ENCODE measurements at places on chromosomes 1 and 21. TPM values are rescaled to one million over a fixed set of nuclear protein-coding genes. Genes with fewer than 3 reads are reported as not detected.

GRCh38 chr1:175353066-175353465 lies 160.5 kb upstream of the KIAA0040 start:
- H3K27me3 ChIP-seq = no peaks in the 10 kb centered on the region
- no peaks in the 10 kb centered on the region for H3K36me3 ChIP-seq
- H3K4me1 ChIP-seq = no peaks in the 10 kb centered on the region
- DNase-seq = no peak
- no peak overlapping the region for H3K4me3 ChIP-seq

Gene UBXN10
- total RNA-seq = 7.8 TPM

Gene SAMSN1
- 21.5 TPM for total RNA-seq

Gene DLGAP3
- total RNA-seq = 0.18 TPM

GRCh38 chr1:111629190-111629954 lies 9.8 kb downstream of the RAP1A start:
- DNase-seq = no peak
- no peak overlapping the region for H3K4me3 ChIP-seq
- no peaks in the 10 kb centered on the region for H3K27me3 ChIP-seq

DNA sequence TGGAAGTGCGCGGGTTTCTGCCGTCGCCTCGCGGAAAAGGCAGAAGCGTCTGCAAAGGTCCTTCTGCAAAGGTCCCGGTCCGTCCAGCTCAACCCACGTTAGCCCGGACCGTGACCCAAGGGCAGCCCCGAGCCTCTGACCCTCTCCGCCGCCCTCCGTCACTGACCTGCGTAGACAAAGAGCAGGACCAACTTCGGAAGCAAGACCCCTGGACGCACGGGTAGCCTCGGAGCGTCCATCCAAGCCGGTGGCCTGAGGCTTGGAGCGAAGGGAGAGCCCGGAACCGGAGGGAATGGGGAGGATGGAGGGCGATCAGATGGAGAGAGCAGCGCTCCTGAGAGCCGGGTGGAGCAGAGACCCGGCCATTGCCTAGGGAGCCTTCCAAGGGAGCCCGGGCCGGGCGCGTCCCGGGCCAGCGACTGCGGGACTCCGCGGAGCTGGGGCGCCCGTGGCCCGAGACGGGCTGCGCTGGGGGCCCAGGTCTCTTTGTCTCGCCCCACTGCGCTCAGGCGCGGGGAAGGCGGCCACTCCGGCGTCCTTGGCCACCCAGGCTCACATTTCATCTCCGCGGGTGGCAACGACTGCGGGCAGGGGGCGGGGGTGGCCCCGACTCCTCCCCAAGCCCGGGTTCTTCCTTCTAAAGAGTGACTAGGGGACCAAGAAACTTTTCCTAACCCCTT lies at the start of gene CYYR1:
Gene CYYR1, minus strand, starts transcription at position 585 of the 680 bp plus-strand sequence. Its CDS starts 346 bp downstream, at position 239.
- H3K4me1 ChIP-seq = peaks cover 3% of the 10 kb centered on the region
- H3K36me3 ChIP-seq = no peaks in the 10 kb centered on the region
- H3K27me3 ChIP-seq = no peaks in the 10 kb centered on the region
- peak within 1 kb of the TSS; percentile 79 for H3K27ac ChIP-seq

Gene SLAMF7
- total RNA-seq = 7.9 TPM

DNA sequence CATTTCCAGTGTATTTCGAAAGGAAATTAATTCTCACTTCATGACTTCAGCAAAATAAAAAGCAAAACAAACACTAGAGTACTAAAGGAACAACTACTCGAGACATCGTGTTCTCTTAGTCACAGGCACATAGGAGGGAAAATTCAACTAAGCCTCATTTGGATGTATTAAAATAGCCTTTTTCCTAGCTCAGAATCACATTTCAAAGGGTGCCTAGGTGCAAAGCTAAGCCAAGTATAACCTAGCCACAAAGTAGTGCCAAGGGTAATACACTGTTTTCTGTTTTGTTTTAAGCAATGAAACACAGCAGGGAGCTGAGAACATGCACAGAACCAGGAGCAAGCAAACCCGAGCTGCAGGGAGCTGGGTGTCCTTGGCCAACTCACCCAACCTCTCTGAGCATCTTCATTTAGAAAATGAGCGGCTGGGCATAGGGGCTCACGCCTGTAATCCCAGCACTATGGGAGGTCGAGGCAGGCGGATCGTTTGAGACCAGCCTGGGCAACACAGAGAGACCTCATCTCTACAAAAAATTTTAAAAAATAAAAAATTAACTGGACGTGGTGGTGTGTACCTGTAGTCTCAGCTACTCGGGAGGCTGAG lies 26.6 kb upstream of the ACBD6 start:
- no peak overlapping the region for H3K4me3 ChIP-seq
- H3K27me3 ChIP-seq = no peaks in the 10 kb centered on the region
- peaks cover 47% of the 10 kb centered on the region for H3K4me1 ChIP-seq
- peak overlapping the region; percentile 78 for H3K27ac ChIP-seq
- no peaks in the 10 kb centered on the region for H3K36me3 ChIP-seq

GRCh38 chr1:7479571-7479970 lies 291.5 kb upstream of the VAMP3 start:
- no peaks in the 10 kb centered on the region for H3K27me3 ChIP-seq
- H3K4me1 ChIP-seq = peaks cover 25% of the 10 kb centered on the region
- no peaks in the 10 kb centered on the region for H3K36me3 ChIP-seq
- no peak overlapping the region for H3K27ac ChIP-seq
- DNase-seq = no peak

Gene CDC42BPA
- 40.3 TPM for total RNA-seq

GRCh38 chr1:193104502-193104906 lies 710 bp downstream of the GLRX2 start:
- peak; percentile 75 for DNase-seq
- peaks cover 20% of the 10 kb centered on the region for H3K4me1 ChIP-seq
- H3K27me3 ChIP-seq = no peaks in the 10 kb centered on the region

Gene SIKE1
- total RNA-seq = 34.3 TPM

Gene GJA5
- 44.5 TPM for total RNA-seq

- H3K4me3 ChIP-seq = no peak overlapping the region
- no peaks in the 10 kb centered on the region for H3K36me3 ChIP-seq
- H3K27me3 ChIP-seq = no peaks in the 10 kb centered on the region
- H3K4me1 ChIP-seq = peaks cover 45% of the 10 kb centered on the region
Observed at GRCh38 chr1:212231372-212231771, 53.8 kb upstream of the PPP2R5A start.

GRCh38 chr21:36337099-36337509 lies 17.1 kb downstream of the MORC3 start:
- peaks cover 88% of the 10 kb centered on the region for H3K36me3 ChIP-seq
- no peak overlapping the region for H3K4me3 ChIP-seq
- DNase-seq = no peak
- H3K27me3 ChIP-seq = no peaks in the 10 kb centered on the region
- no peak overlapping the region for H3K27ac ChIP-seq

Gene KRTAP20-4
- not detected for total RNA-seq

Gene KCNQ4
- total RNA-seq = 0.89 TPM

DNA sequence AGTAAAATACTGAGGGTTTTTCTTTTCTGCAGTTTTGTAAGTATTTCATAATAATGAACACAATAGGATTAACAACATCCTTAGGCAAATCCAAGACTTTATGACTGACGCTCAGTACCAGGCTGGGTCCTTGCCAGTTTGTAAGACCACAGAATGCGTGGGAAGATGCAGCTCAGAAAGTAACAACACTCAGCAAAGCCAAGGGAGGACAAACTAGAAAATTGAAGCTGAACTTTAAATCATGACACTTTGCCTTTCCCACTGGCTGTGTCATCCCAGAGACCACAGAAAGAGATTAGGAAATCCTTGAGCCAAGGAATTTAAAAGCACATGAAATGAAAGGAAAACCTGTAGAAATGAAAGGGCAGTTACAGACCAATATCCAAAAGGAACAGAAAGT lies 426.3 kb upstream of the CHRM3 start:
- no peaks in the 10 kb centered on the region for H3K4me1 ChIP-seq
- H3K4me3 ChIP-seq = no peak overlapping the region
- H3K36me3 ChIP-seq = no peaks in the 10 kb centered on the region
- DNase-seq = no peak
- no peaks in the 10 kb centered on the region for H3K27me3 ChIP-seq

DNA sequence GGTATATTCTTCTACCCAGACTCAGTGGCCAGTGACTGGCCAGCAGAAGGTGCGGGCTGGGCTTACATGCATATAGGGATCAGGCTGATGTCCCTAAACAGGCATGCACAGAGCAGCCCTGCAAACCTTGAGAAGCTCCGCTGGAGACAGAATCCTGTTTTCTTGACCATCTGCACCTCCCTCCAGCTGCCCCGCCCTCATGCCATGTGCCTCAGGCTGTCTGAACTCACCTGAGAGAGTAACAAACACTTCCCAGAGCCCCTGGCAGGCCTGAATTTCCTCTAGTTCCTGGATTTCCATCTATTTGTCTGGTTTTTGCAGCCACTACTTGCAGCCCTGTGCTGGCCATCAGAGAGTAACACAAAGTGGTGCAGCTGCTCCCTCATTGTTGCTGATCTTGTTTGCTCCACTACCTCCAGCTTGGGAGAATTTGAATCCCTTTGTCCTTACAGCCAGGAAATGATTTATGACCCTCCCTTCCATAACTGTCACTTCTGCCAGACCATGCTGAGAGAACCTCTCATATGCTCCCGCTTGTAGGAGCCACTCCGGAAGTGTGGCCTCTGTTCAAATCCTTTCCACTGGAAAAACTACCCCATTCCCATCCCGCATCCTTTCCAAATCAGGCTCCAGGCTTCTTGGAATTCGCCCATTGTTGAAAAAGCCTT lies 113.6 kb downstream of the NMNAT2 start:
- DNase-seq = no peak
- no peaks in the 10 kb centered on the region for H3K36me3 ChIP-seq
- no peak overlapping the region for H3K27ac ChIP-seq
- H3K4me3 ChIP-seq = no peak overlapping the region

DNA sequence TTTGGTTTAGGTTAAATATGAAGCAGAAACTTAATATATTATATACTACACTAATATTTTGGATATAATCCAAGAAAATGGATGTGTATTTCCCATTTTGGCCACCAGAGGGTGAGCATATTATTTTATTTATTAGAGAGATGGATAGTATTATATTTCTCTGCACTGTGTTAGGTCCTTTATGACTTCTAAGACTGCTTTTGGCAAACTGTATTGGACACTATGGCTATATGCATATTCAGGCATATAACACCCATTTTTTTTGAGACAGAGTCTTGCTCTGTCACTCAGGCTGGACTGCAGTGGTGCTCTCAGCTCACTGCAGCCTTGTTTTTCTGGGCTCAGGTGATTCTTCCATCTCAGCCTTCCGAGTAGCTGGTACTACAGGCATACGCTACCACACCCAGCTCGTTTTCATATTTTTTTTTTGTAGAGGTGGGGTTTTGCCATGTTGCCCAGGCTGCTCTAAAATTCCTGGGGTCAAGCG lies 17.8 kb upstream of the PGM1 start:
- H3K36me3 ChIP-seq = no peaks in the 10 kb centered on the region
- H3K4me3 ChIP-seq = no peak overlapping the region
- no peak for DNase-seq

- H3K4me1 ChIP-seq = peaks cover 15% of the 10 kb centered on the region
- no peak overlapping the region for H3K4me3 ChIP-seq
- no peak overlapping the region for H3K27ac ChIP-seq
- DNase-seq = no peak
Observed at GRCh38 chr1:6545276-6546112, 8.8 kb downstream of the NOL9 start.

Gene USH2A
- not detected for total RNA-seq

DNA sequence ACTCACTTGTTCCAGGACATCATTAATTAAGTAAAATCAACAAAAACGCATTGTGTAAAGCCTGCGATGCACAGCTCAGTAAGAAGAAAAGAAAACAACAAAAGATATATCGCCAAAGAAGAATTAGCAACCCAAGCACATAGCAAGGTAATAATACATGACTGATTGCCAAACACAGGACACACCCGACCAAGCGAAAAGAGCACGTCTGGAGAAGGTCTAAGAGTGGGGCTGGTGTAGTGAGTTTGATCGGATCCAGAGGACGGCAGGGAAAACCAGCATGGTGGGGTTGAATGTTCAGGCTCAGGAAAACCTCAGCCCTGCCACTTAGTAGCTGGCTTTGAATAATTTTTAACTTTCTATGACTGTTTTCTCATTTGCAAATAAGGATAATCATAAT lies 69.8 kb downstream of the JAK1 start:
- H3K4me1 ChIP-seq = peaks cover 72% of the 10 kb centered on the region
- H3K27ac ChIP-seq = no peak overlapping the region
- no peak for DNase-seq

GRCh38 chr1:163836481-163836880 lies 514.7 kb downstream of the NUF2 start:
- no peak for DNase-seq
- no peaks in the 10 kb centered on the region for H3K4me1 ChIP-seq
- no peak overlapping the region for H3K27ac ChIP-seq
- no peaks in the 10 kb centered on the region for H3K36me3 ChIP-seq
- H3K27me3 ChIP-seq = no peaks in the 10 kb centered on the region
- no peak overlapping the region for H3K4me3 ChIP-seq

DNA sequence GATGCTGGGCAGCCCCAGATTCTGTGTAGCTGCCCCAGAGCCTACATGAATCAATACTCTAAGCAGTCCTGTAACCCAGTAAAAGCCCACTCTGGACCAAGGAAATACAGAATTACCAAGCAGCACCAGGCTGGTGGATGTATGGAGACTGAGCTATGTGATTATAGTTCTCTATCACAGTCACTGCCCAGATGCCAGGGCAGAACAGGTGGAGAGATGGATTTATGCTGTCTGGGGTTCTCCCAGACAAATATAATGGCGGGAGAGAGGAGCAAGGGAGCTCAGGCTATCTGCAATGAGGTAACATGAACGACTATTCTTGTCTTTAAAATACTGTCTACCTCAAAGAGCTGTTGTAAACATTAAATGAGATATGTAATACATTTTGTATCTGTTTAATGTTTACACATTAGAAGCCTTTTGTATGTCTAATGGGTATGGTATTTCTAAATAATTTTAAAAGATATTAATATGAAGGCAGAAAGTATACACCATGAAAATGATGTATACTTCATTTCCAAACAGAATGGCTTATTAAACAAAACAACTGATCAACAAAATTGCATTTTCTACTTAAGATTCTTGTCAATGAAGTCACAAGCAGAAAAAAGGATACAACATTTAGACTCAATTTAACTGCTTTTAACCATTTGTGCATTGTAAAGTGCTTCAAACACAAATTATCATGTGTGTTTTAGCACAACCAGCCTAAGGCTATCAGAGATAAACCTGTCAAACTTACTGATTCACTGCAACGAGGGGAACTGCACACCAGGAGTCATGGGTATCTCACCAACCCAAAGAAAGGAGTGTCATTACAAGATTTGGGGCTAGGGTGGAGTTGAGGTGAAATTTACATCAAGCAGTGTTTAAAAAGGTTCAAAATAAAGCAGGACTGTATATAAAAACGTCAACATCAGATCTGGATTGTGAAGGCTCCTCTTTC lies 3.0 kb downstream of the SDE2 start:
- no peak overlapping the region for H3K27ac ChIP-seq
- H3K27me3 ChIP-seq = no peaks in the 10 kb centered on the region
- H3K4me1 ChIP-seq = peaks cover 52% of the 10 kb centered on the region

GRCh38 chr1:245748240-245748639 lies 593.5 kb downstream of the KIF26B start:
- no peaks in the 10 kb centered on the region for H3K36me3 ChIP-seq
- no peaks in the 10 kb centered on the region for H3K4me1 ChIP-seq
- no peak overlapping the region for H3K27ac ChIP-seq

- H3K27me3 ChIP-seq = no peaks in the 10 kb centered on the region
- peaks cover 82% of the 10 kb centered on the region for H3K36me3 ChIP-seq
- H3K4me1 ChIP-seq = no peaks in the 10 kb centered on the region
- DNase-seq = no peak
- H3K4me3 ChIP-seq = no peak overlapping the region
- no peak overlapping the region for H3K27ac ChIP-seq
Observed at GRCh38 chr1:236888903-236889302, 93.8 kb downstream of the MTR start.

Measured in lower lobe of right lung (tissue), 2 donors.